ENCODE measurements at places on chromosomes 6 and 20. TPM values are rescaled to one million over a fixed set of nuclear protein-coding genes. Genes with fewer than 3 reads are reported as not detected.

C20orf96 gene
- total RNA-seq, result 3.3 TPM

TEAD3 gene
- 5.0 TPM for total RNA-seq

LRFN2 gene
- total RNA-seq, result not detected

SOBP gene
- total RNA-seq, result 2.8 TPM

MDFI gene
- not detected for total RNA-seq

GPX5 gene
- not detected for total RNA-seq

BEND6 gene
- total RNA-seq, result 1.4 TPM

BPIFB1 gene
- total RNA-seq, result not detected

PRR18 gene
- not detected for total RNA-seq

MOCS1 gene
- total RNA-seq, result 17.9 TPM

TFAP2D gene
- total RNA-seq, result not detected

TSHZ2 gene
- total RNA-seq, result not detected

CLPSL1 gene
- not detected for total RNA-seq

NMBR gene
- not detected for total RNA-seq

CDSN gene
- not detected for total RNA-seq

LY6G6C gene
- total RNA-seq, result not detected

CPXM1 gene
- not detected for total RNA-seq

TAPBP gene
- 120 TPM for total RNA-seq

Data from melanocyte of skin (primary cell).